Umbilical cord (tissue), 2 donors: ENCODE measurements at places on chromosomes 1 and 21.

DNA sequence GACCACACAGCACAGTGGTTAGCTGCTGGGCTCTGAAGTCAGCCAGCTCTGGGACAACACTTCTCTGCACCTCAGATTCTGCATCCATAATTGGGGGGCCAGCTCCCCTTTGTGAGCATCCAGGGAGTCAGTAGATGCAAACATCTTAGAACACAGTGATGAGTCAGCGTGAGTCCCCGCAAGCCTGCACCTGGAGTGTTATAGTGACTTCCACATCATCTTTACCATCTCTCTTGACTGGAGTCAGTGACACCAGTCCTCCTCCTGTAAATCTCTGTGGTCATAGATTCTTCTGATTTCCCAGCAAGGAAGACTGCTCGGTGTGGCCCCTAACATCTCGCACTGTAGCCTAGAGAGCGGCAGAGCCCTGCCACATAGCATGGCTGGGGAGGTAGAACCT is 13.9 kb upstream of the EDN2 start:
- DNase-seq = no peak

GRCh38 chr1:82018319-82018718 is 217.6 kb downstream of the ADGRL2 start:
- no peak for DNase-seq

GRCh38 chr1:218299416-218299815 is 14.3 kb downstream of the RRP15 start:
- DNase-seq = peak; percentile 59

GRCh38 chr1:163959622-163960021 is 599.4 kb upstream of the PBX1 start:
- no peak for DNase-seq

DNA sequence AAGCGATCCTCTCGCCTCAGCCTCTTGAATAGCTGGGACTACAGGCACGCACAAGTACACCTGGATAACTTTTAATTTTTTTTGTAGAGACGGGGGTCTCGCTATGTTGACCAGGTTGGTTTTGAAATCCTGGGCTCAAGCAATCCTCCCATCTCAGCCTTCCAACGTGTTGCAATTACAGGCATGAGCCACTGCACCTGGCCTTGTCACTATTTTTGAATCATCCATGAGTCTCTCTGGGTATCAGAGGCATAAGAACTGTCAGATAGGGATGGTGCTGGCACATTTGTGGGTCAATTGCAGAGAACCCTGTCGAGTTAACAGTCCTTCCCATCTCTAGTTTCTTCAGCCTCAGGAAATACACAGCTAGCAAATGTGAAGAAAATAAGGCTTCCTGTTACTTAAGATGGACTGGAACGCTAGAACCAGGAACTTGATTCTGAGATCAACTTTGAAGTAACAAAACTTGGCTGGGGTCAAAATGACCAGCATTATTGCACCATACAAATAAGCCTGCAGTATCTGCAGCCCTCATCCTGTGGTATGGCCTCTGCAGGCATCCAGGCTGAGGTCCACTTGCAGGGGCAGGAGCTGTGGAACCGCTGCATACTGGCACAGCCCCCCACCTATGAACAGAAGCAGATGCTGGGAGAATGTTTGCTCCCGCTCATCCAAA is 124.3 kb upstream of the GADD45A start:
- no peak for DNase-seq

DNA sequence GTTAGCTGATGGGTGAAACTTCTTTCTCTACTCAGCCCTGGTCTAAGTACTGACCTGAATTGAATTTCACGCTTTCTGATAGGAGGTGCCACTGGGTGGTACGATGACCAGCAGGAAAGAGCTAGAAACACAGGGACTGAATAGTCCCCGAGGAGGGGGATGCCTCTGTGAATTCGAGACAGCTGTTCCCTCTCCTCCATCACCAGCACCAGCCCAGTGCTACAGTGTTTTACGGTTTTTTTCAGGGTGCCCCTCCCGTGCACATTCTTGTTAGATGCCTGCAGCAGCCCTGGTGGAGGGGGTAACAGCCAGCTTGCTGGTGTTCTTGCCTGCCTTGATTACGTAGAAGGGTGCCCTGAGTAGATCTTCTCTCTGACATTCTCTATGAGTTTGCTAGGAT is 7.1 kb downstream of the HUNK start:
- no peak for DNase-seq

GRCh38 chr21:33412832-33413519 is 9.8 kb downstream of the IFNGR2 start:
- DNase-seq = peak; percentile 42

GRCh38 chr1:20312818-20313217 is 22.1 kb downstream of the VWA5B1 start:
- no peak for DNase-seq

DNA sequence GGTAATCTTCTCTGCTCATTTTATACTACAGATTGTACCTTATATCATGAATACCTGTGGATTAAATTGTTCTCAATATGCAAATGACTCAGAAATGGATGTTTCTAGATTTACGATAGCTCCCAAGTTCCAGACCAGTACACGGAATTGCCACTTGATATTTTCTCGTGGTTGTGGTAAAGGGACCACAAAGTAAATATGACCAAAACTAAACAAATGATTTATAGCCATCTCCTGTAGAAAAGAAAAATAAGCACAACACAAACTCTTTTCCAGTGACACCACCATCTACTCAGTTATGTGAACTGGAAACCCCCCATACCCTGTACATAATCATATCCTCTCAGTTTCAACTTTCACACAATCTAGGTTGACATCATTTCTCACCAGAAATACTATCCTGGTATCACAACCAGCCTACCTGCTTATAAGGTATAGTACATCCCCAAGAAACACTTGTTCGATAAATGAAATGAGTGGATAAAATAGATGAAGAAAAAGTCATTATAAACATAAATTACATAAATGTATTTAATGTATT is 172.3 kb downstream of the ADGRL4 start:
- no peak for DNase-seq

DNA sequence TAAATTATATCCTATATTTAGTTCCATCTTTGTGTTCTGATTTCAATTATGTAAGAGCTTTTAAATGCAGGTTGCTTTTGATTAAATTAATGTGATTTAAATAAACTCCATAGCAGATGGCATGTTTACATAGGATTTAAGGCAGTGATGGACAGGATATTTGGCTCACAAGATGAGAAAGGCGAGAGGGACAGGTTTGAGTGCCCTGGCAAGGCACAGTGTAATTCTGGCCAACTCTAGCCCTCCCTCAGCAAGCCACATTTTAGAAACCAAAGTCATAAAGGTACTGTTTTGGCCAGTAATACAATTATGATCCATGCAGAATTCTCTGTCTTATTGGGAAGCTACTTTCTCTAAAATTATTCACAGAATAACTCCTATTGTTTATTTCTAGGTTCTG is 50.6 kb upstream of the C1orf146 start:
- no peak for DNase-seq

GRCh38 chr1:1987142-1987510 is 16.5 kb downstream of the CFAP74 start:
- no peak for DNase-seq

GRCh38 chr1:59685666-59686065 is 129.1 kb upstream of the HOOK1 start:
- no peak for DNase-seq

DNA sequence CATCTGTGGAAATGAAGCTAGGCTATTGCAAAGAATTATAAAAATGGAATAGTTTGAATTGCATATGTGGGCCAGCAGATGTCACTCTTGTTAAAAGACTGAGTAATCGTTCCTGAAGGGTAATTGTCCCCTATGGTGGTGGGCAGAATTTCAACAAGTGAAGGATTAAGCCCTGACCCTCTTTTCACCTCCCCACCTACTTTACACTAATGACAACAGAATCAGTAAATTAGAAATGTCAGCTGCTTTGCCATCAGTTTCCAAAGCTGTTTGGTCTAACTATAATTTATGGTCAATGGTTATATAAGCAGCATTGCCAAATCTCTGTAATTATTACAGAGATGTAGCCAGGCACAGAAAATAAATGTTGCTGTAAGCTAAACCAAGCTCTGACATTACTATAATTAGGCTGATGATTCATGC is 898.6 kb downstream of the AMY1C start:
- DNase-seq = peak; percentile 6

DNA sequence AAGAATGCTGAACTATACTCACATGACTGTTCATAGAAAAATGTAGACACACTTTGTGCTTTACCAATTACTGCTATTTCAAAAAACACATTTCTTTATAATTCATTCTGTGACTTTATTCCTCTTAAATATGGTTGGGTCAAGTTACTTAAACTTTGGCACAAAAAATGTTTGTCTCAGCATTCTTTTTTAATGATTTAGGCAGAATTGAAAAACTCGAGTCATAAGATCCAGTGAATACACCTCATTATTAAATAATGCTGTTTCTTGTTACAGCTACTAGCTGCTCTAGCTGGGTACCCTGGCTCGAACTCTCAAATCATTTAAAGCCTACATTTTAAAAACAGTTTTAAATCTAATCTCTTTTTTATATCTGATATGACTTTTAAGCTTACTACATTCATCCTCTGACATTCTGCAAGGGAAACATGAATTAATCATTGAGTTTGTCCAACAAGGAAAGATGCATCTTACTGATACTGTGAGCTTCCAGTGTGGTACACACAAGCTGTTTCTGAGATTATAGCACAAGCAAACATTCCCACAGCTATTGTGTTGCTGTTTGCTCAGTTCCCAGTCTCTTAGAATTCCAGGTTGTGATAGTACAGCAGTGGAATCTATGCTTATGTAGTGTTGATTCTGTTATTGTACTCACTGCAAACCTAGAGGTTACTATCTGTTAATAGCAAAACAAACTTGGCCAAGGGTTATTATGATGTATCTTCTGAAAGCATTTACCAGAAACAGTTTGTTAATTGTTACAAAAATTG is 746.5 kb downstream of the USP25 start:
- peak; percentile 38 for DNase-seq

- no peak for DNase-seq
Observed at GRCh38 chr21:43317959-43318358, 109.0 kb downstream of the SIK1 start.

- DNase-seq = no peak
Observed at GRCh38 chr21:25149022-25149421, 458.3 kb downstream of the MRPL39 start.

GRCh38 chr1:60223158-60223557 is 149.6 kb upstream of the C1orf87 start:
- no peak for DNase-seq

DNA sequence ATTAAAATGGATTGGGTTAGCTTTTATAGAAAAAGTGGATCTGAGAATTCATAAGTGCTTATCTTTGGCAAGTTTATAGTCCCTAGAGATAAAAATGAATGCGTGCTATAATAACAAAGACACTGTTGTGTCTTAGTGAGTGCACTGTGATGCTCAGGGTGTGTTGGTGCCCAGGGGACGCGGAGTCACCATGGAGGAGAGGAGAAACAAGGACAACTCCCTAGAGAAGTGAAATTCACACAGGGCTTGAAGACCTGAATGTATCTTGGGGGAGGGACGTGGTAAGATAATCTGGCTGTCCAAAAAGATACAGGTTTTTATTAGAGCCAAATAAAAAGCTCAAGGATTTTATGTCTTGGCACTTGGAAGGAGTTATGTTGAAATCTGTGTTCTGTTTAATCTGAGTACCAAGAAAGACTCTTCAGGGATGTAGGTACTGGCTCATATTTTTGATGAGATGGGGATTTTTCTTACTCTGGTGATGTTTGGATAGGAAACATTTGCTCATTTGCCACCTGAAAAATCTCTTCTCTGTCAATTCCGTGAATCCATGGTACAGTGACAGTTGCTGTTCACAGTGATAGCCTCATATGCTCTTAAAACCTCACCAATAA is 9.6 kb downstream of the SMYD2 start:
- DNase-seq = peak; percentile 89

DNA sequence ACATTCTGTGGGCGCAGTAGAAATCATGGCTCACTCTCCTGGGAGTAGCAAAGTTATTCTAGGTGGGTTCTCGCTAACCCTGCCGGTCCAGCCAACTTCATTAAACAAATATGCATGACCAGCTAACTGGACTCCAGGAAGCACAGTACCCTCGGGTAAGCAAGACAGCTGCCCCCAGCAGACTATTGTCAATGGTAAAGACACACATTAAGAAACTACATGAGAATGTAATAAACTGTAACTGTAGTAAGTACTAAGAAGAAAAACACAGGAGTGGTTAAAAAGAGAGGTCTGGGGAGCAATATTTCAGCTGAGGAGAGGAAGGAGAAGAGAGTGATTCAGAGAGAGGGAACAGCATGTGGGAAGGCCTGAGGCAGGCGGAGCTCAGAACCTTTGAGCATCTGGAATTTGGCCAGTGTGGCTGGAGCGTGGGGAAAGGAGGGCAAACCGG is 7.4 kb downstream of the SLC2A5 start:
- no peak for DNase-seq

GRCh38 chr21:33073636-33074035 is 3.7 kb downstream of the OLIG1 start:
- DNase-seq = no peak

DNA sequence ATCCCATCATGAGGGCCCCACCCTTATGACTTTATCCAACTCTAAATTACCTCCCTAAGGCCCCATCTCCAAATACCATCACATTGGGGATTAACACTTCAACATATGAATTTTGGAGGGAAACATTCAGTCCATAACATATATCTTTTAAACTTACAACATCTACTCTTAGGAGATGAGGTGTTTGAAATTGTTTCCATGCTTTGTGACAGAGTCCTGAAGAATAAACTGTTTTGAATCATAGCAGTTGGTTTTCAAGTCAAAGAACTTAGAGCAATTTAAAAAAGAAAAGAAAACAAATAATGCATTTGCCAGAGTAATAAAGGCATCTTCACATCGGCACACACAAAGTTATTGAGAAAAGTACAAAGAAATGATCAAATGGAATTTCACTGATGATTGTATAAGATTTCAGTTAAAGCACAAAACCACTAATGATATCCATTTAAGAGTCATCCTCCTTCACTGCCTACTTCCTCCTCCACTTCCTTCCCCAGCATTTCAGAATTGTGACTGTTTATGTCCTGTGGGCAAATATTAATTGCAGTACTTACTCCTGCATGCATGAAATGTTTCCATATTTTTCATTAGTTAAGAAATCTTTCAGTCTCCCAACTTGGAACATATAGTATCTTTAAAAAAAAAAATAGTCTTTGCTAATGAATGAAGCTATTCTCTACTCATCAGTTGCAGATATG is 202.0 kb downstream of the LRRC40 start:
- no peak for DNase-seq

- no peak for DNase-seq
Observed at GRCh38 chr1:46483589-46483988, 6.0 kb upstream of the DMBX1 start.

- no peak for DNase-seq
Observed at GRCh38 chr1:34477632-34478141, 277.2 kb upstream of the GJB5 start.

DNA sequence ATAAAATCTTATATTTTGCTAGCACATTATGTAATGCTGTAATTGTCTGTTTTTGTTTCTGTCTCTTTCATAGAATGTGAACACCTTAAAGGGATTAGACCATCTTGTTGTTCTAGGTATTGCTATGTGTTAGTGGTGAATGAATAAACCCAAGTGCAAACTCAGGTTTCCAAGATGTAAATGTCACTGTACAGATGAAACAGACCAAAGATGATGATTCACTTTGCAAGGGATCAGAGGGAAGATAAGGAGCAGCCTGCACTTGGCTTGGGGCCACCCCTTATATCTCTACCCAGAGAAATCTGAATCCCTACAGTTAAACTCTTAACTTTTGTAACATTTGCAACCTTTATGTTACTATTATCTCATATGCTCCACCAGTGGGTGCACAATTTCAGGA is 25.4 kb downstream of the UROD start:
- DNase-seq = peak; percentile 93

GRCh38 chr1:214485151-214485550 is 66.3 kb downstream of the PTPN14 start:
- DNase-seq = no peak

- peak; percentile 94 for DNase-seq
Observed at GRCh38 chr1:53508991-53509666, 49.9 kb downstream of the DMRTB1 start.
